NT2/D1 (cell line): ENCODE measurements at places on chromosomes 16 and 17.

GRCh38 chr16:23395732-23396131, 57.3 kb downstream of the COG7 start:
- DNase-seq, result no peak

DNA sequence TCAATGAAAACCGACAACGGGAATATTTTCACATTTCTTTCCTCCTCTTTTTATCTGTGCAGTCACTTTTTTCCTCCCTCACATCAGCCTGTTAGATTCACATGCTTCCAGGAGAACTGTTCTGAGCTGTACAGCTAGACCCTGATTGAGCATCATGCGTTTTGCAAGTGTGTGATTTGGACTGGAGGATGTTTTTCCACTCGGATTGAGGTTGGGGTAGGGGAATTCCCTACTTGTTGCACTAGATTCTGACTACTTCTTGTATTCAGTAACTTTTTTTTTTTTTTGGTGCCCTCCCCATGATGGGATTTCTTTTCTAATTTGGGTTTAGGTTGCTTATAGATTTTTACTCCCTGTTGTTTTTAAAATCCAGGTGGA, 4.8 kb downstream of the MSI2 start:
- no peak for DNase-seq

DNA sequence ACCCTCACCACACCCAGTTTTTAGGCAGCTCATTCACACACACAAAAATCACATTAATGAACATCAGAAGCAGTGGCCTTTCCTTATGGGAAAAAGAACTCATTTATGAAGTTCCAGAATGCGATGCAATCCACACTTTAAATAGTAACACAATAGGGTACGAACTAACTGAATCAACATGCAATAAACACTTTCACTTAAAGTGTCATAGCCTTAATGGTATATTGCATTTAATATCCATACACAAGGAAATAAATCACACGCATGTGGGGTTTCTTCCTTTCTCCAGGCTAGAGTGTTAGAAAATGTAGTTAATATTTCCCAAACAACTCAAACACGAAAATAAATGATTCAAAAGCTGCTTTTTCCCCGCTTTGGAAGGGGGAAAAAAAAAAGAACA, 19.7 kb downstream of the ADCY9 start:
- no peak for DNase-seq

DNA sequence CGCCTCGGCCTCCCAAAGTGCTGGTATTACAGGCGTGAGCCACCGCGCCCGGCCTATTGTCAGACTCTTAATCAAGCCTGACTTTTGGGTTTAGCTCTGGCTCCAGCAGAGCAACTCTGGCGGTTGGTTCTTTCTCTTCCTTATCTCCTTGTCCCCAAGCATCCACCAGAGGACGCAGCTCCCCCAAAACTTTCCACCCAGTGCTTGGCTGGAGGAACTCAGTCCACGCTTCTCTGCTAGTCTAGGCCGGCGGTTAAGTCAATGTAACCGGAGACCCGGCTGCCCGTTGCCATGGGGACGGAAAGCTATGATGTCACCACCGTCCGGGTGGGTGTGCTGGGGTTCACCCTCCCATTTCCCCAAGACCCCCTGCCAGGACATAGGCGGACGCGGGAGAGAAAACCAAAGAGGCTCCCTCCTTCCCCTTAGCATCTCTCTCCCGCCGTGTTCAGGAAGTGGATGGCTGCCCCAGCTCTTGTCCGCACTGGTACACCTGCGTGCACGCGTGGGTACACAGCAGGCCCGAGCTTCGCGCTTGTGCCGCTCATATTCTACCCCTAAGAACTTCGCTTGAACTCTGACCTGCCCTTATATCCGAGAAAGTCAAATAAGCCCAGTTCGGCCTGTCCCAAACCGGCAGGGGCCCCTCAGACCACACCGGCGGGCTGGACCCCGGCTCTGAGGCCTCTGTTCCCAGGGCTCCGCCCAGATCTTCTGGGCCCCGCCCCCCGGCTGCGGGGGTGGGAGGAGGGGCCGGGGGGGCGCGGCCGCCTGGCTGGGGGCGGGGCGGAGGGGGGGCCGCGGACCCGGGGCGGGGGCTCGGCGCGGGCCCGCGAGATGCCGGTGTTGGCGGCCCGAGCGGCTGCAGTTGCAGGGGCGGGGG, at the start of gene RND2:
Gene RND2 (plus strand): TSS at position 825 of the 883 bp plus-strand sequence. CDS start 117 bp downstream, outside the sequence.
- DNase-seq, result peak; percentile 90

- DNase-seq, result no peak
These were observed 75.0 kb downstream of the USP22 start for GRCh38 chr17:20967776-20968175.

DNA sequence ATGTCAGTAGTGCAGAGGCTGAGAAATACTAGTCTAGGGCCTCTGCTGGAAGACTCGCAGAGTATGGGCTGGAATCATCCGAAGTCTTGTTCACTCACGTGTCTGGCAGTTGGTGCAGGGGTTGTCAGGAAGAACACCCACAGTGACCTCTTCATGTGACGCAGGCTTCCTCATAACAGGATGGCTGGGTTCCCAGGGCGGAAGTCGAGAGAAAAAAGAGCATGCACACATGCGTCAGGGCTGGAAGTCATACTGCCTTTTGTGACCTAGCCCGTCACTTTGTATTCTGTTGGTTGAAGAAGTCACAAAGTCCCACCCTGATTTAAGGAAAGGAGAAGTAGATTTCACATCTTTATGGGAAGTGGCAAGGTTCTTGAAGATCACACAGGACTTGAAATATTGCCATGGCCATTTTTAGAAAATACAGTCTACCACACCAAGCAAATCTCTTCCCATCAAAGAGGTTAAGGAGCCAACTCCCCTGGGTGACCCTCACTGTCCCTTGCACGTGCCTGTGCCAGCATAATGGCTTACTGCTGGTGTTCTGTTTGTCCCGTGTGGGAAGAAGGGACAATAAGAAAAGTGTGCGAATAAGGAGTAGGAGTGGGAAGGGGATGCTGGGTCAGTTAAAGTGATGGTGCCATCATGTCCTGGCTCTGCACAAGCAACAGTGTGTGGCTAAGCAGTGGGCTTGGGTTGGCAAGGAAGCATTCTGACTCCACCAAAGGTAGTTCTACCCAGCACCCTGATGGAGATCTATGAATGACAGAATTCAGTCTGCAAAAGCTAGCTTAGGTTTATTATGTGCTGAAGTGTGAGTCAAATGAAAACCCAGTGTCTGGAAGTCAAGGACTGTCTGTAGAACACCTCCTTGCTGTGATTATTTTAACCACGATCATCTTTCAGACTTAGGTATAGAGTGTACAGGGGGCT, 28.1 kb downstream of the HEATR3 start:
- no peak for DNase-seq

DNA sequence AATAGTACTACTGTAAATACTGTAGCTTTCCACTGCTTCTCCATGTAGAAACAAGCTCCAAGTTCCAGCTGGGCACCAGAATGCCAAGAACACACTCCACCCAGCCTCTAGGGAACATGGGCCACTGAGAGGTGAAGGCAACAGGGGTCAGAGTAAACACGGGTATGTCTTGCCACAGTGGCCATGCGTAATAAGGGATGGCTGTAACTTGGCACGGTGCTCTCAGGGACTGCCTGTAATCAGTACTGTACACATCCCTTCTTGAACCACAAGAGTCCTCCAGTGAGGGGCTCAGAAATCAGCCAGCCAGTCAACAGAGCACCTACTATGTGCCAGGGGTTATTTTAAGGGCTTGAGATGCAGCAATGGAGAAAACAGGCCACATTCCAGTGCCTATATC, 10.8 kb downstream of the LRRC59 start:
- DNase-seq, result no peak
